ENCODE measurements at places on chromosomes 13 and 19.

GRCh38 chr19:8466018-8466417 lies 21.2 kb downstream of the HNRNPM start:
- DNase-seq = no peak

GRCh38 chr19:42254089-42254849 lies 659 bp downstream of the ERF start:
- DNase-seq = no peak

- DNase-seq = no peak
These were observed 810.4 kb upstream of the SLC10A2 start for GRCh38 chr13:103876571-103876970.

DNA sequence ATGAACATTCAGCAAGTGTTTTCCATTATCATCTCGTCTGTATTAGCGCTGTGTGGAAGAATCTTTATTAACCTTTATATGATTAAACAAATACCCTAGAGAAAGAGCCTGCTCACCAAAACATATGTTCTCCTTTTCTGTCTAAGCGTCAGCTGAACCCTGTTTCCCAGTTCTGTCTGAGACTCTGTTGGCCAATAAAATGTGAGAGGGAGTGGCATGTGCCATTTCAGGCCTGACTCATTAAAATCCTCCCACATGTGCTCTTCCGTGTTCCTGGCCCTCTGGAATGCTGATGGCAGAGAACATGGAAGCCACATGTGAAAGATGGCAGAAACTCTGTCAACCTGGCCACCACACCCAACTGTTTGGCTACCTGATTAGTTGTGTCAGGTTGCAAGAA lies 181.9 kb upstream of the EDNRB start:
- no peak for DNase-seq

- peak; percentile 10 for DNase-seq
These were observed 557 bp downstream of the PSPC1 start for GRCh38 chr13:19782049-19782726.

DNA sequence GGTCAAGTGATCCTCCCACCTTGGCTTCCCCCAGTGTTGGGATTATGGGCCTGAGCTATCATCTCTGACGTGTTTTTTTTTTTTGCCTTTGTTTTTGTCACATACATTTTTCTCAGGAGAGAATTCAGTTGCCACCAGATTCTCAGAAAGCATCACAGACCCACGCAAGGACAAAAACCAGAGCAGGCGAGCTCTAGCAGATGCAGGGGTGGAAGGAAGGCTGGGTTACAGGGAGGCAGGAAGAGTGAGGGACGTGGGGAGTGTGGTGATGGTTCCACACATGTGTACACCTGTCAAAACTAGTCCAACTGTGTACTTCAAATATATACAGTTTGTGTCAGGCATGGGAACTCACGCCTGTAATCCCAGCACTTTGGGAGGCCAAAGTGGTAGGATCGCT lies 4.3 kb downstream of the TMEM161A start:
- no peak for DNase-seq
